ENCODE measurements at places on chromosomes 7 and 10.

DNA sequence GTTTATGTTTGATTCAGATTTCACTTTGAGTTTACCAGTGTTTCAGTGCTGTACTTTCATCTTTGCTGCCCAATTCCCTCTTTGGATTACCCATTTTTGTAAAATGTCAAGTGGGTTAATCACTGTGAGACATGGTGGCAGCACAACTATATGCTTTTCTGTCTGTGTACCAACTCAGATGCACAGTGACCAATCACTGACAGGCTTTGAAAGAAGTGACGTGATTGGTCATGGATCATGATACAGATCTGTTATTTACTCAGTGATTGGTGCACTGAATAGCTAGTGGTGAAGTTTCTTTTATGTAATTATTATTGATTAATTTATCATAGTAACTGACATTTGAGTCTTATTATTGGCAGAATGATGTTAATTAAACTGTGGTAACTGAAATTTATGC is 126.9 kb downstream of the SDK1 start:
- DNase-seq = no peak

DNA sequence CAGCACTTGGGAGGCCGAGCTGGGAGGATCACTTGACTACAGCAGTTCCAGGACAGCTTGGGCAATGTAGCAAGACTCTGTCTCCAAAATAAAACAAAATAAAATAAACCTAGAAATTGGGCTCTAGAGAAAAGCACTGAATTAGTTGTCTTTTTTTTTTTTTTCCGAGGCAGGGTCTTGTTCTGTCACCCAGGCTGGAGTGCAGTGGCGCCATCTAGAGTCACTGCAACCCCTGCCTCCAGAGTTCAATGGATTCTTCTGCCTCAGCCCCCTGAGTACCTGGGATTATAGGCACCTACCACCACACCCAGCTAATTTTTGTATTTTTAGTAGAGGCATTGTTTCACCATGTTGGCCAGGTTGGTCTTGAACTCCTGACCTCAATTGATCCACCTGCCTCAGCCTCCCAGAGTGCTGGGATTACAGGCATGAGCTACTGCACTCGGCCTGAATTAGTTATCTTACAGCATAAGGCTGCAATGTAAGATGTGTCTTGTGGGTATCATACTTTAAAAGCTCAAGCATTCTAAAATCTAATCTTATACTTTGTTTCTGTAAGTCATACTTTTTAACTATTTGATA is 12.8 kb downstream of the MEIG1 start:
- peak; percentile 14 for DNase-seq

- DNase-seq = no peak
These were observed 1.4 kb upstream of the DHTKD1 start for GRCh38 chr10:12067336-12067735.

GRCh38 chr7:76129366-76129765 is 72.3 kb upstream of the SRRM3 start:
- no peak for DNase-seq

DNA sequence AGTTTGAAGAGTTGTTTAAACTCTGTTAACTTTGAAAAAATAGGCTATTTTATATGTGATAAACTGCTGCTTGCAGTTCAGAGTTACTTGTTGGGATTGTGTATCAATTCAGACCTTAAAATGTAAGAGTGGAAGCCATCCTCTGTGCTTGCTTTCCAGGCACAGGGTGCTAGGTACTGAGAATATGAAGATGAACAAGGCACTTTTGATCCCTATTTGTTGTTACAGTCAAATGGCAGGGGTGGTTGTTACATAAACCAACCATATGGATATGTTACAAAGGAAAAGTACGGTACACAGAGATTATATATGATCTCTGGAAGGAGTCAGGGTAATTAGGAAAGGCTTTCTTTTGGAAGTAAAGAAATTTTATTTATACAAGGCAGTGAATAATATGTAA is 63.8 kb downstream of the REEP3 start:
- no peak for DNase-seq

DNA sequence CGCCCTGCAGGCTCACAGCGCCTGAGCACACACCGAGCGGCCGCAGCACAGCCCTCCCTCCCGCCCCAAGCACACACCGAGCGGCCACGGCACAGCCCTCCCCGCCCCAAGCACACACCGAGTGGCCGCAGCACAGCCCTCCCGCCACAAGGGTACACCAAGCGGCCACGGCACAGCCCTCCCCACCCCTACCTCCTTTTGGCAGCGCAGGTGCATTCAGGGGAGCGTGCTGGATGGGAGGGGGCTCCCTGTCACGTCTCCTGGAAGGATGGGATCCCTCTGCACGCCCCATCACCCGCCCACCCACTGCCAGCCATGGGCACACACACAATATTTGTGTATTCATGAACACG is 482.6 kb downstream of the DNAJB6 start:
- DNase-seq = no peak

DNA sequence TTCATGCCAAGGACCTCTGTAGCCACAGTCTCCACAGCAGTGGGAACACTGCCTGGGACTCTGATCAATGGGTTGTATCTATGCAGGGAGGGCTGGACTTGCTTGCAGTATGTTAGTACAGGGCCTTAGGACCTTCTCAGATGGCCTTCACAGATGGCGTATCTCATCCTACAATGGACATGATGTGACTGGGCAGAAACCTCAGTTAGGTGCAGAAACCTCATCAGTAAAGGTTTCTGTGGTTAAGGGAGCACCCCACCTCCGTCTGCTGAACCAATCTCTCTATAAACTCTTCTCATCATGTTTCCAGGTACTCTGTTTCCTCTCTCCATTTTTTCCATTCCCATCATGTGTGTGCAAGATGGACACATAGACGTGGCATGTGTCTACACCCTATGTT is 154.9 kb downstream of the EVX1 start:
- DNase-seq = no peak

DNA sequence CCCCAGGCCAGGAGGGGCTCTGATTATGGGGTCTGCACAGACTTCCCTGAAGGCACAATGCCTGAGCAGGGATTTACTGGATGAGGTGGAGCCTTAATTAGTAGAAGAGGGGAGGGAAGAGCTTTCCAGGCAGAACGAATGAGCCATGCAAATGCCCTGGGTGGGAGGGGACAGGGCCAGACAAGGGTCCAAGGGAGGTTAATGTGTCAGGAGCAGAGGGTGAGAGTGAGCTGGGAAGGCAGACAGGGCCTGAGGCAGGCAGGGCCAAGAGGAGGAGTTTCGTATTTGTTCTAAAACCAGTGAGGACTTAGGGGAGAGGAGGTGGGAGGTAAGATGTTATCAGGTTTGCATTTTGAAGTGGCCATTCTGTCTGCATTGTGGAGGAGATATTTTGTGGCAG is 65.3 kb downstream of the NPY start:
- DNase-seq = no peak

DNA sequence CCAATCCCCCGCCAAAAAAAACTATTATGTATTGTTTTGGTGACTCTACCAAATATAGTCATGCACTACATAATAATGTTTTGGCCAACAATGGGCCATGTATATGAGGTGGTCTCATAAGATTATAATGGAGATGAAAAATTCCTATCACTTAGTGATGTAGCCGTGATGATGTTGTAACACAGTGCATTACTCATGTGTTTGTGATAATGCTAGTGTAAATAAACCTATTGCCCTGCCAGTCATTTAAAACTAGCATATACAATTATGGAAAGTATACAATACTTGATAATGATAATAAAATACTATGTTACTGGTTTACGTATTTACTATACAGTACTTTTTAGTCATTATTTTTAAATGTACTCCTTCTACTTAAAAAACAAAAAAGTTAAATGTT is 101.5 kb downstream of the SLC25A40 start:
- DNase-seq = no peak

DNA sequence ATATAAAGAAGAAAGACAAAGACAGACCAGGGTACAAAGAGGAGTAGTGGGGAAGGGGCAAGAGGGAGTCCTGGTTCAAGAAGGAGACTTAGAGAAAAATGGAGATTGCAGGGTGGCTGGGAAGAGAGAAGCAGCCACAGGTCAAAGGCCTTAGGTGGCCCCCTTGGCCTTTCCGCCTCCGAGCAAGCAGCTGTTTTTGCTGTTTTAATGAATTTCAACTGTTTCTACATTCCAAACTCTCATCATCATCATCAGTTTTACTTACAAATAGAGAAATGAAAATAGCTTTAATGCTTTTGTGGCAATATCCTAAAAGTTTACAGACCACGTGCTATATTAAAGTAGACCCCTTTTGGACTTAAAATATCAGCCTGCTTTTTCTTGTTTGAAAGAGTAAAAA is 399.7 kb downstream of the EXOC4 start:
- no peak for DNase-seq
